ENCODE measurements at places on chromosomes 2 and 18. TPM values are rescaled to one million over a fixed set of nuclear protein-coding genes. Genes with fewer than 3 reads are reported as not detected.

The ABCG8 gene
- not detected for total RNA-seq

The ERCC3 gene
- total RNA-seq, result 33.8 TPM

The C2orf66 gene
- total RNA-seq, result not detected

The CYP27C1 gene
- 0.26 TPM for total RNA-seq

The OR6B2 gene
- not detected for total RNA-seq

The DLGAP1 gene
- total RNA-seq, result 27.5 TPM

DNA sequence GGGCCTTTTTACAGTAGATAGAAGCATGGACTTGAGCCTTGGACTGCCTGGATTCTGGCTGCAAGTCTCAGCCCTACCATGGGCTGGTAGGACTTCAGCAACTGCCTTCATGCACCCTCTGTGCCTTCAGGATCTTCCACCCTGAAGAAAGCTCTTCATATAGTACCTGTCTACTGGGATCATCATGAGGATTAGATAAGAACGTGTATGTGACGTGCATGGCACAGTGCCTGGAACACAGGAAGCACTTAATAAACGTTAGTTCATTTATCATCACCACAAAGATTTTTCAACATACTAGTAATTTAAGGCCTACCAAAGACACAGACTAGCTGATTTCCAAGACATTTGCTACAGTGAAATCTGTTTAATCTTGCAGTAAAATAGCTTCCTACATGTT lies 53.2 kb upstream of the ITM2C start:
- no peak for DNase-seq

DNA sequence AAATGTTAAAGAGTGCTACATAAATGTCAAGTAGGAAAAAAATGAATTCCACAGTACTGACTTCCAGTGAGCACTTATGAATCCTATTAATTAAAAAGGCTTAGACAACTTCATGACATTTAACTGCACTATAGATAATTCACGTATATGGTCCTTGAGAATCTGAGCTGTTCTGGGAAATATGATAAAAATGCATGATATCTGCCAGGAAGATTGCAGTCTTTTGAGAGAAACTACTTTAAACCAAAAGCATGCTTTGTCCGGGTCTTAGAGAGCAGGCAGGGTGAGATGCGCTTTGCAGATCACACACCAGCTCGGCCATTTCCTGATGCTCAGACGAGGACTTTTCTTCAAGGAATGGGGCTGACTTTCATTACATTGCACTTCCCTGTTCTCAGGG lies 42.6 kb downstream of the CMPK2 start:
- no peak for DNase-seq

- no peak for DNase-seq
Measured at GRCh38 chr2:205858881-205859441, 176.7 kb downstream of the NRP2 start.

DNA sequence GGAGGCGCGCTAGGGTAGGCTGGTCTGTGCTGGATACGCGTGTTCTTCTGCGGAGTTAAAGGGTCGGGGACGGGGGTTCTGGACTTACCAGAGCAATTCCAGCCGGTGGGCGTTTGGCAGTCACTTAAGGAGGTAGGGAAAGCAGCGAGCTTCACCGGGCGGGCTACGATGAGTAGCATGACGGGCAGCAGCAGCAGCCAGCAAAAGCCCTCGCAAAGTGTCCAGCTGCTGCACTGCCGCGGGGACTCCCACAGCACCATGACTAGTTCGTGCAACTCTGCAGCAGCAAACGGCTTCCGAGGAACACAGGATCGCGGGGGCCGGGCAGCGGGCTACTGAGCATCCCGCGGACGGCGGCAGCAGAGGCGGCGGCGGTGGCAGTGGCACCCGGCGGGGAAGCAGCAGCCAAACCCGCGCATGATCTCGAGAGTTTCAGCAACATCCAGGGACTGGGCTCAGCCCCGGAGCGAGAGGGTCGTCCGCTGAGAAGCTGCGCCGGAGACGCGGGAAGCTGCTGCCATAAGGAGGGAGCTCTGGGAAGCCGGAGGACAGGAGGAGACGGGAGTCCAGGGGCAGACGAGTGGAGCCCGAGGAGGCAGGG lies 368 bp downstream of the TMEFF2 start:
- no peak for DNase-seq

DNA sequence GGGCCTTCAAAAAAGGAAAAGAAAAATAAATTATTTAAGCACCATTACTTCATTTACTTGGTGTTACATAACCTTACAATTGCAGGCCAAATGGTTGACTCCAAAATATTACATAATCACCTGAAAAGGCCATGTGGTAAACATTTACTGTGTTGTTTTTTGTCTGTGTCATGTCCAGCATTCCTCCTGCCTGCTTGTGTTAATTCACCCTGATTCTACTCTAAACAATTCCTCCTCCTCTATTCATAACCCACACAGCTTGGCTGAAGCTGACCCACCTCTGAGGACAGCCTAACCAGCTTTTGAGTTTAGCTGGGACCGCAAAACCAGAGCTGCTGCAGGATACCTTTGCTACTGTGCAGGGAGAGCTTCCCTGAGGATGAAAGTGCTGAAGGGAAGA lies 35.4 kb downstream of the TMX3 start:
- no peak for DNase-seq

DNA sequence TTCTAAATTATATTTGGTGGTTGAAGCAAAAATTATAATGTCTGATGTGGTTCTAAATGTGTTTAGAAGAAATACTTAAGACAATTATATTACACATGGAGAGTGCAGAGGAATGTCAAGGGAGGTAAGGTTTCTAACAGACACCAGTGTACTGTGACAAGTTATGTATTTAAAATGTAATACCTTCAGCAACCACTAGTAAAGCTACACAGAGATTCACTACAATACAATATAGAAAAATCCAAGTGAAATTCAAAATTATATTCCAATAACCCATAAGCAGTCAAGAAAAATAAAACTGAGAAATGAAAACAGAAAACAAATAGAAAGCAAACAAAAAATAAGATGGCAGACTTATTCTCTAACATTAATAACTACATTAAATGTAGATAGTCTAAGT lies 249.5 kb upstream of the KLHL14 start:
- DNase-seq, result peak; percentile 0

- no peak for DNase-seq
Measured at GRCh38 chr18:51997129-51997528, 342.9 kb upstream of the DCC start.

DNA sequence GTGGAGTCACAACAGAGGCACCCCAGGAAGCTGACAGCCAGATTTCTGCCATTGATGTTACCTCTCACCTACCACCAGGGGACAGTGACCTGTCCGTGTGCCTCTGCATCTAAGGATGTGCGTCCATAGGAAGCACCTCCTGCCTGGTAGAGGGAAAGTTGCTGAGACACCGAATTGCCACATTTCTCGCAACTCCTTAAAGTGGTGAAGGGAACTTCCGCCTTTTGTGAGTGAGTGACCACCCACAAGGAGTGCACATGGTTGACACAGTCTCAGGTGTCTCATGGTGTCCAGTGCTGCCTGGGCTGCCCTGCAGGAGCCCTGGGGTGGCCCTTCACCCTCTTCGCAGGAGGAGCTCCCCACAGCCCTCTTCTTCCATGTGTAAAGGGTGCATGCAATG lies 201.8 kb downstream of the GBX2 start:
- DNase-seq, result no peak

GRCh38 chr2:42742740-42743658 lies 20.9 kb downstream of the OXER1 start:
- DNase-seq, result peak; percentile 64

Data from SK-MEL-5 (cell line).